Left forelimb (tissue), 1 donor: ENCODE measurements at places on chromosomes 12 and 14.

GRCh38 chr12:575948-576614, 87.2 kb downstream of the NINJ2 start:
- peak; percentile 91 for DNase-seq

DNA sequence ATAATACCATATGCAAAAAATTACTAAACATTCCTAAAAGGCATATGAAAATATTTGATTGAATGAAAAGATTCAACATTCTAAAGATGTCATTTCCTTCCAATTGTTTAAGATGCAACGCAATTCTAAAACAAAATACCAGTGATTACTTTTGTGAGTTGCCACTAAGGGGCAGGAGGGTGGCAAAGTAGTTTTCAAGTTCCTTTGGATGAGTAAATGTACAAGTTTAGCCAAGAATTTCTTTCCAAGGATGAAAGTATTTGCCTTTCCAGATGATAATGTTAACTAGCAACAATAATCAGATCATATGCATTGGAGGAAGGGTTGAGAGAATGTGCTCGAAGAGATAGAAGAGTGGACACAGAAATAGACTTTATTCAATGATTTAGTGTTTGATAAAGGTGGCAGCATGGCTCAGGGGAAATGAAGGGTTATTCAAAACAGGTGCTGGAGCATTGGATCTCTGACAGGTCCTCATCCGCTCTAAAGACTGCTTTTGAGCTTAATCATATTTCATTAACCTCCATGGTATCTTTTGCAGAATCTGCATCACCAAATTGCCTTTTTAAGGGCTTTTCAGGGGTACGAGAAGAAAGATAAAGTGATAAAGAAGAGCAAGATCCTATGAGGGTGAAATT, 678.5 kb upstream of the TBX3 start:
- DNase-seq: no peak

GRCh38 chr12:73185403-73185802, 913.2 kb downstream of the TRHDE start:
- no peak for DNase-seq

DNA sequence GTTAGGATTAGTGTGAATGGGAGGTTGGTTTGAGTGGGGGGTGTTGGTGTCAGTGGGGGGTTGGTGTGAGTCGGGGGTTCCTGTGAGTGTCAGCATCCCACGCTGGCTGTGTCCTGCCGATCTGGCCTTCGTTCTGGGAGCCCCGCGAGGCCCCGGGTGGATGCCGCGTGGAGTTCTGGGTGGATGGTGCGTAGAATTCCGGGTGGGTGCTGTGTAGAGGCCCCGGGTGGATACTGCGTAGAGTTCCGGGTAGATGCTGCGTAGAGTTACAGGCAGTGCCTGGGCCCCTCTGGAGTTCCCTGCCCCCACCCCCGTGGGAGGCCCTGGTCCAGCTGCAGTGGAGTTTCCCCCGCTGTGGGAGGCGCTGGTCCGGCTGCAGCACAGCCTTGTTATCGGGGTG, 8.7 kb downstream of the NOC4L start:
- DNase-seq: no peak

DNA sequence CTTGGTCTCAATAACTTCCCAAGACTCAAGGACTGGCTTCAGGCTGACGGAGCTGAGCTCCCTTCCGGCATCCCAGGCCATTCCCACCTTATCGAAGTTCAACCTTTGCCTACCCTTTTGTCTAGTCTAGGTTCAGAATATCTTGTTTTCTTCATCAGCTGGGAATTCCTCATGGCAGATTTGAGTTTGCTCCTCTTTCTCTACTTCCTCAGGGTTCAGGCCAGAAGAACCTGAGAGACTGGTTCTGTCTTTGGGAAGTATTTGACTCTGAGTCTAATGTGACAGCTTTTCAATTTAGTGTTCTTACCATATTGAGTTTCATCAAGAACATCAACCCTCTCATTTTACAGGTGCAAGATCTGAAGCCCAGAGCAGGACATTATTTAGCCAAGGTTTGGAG, 2.1 kb downstream of the BIN2 start:
- no peak for DNase-seq

DNA sequence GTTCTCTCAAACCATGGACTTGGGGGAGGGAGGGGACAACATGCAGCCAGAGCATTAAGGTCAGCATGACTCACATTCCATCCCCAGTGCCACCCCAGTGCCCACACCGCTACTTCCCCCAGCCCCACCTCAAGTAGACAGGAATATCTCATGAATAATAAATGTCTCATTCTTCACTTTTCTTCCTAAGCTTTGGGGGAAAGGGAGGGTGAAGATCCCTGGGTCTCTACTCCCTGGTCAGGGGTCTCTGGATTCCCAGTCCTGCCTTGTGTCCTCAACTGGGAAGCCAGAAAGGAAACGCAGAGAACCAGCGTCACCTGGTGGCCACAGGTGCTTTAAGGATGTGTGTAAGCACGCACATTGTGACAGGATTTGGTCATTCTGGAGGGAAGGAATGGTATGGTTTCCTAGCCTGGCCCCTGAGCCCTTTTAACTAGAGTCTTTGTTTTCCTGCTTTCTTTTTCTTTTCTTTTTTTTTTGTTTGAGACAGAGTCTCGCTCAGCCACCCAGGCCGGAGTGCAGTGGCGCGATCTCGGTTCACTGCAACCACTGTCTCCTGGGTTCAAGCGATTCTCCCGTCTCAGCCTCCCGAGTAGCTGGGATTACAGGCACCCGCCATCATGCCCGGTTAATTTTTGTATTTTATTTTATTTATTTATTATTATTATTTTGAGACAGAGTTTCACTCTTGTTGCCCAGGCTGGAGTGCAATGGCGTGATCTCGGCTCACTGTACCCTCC, 3.4 kb downstream of the GPR84 start:
- DNase-seq: no peak

DNA sequence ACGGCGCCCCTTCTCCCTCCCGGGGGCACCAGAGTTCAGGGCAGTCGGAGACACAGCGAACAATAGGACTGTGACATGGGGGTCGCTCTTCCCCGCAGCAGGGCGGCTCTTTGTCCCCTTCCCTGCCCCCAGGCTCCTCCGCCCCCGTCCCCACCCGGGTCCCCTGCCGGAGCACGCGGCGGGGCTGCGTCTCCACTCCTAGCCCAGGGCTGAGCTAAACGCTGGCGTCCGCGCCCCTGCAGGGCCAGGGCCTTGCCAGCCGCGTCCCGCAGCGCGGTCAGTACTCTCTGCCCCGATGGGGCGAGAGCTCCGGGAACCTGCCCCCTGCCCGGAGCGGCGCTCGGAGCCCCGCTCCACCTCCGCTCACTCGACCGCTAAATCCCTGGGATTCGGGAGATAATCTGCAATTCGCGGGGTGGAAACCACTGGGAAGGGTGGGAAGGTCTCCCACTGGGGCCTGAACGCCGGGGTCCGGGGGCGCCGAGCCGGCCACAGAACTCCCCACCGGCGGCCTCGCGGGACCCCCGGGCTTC, 825 bp upstream of the CCDC85C start:
- DNase-seq: no peak

GRCh38 chr12:30251546-30251945, 444.1 kb downstream of the IPO8 start:
- no peak for DNase-seq

- no peak for DNase-seq
Observed at GRCh38 chr12:133057446-133057845, 20.1 kb downstream of the ZNF84 start.

GRCh38 chr12:47281667-47282171, 202.0 kb upstream of the AMIGO2 start:
- no peak for DNase-seq

DNA sequence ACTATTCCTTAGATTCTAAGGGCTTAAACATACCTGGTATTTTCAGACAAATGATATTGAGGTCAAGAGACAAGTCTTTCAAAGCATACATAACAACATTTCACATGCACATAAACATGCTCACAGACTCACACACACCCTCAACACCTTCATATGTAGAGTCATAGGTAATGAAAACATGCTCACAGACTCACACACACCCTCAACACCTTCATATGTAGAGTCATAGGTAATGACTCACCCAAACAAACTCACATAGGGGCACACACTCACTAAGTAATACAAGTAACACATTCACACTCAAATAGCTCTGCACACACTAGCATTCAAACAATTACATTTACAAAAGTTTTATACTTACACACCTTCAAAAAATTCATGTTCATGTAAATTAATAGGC, 975.5 kb downstream of the TMEM121 start:
- DNase-seq: no peak

- no peak for DNase-seq
Observed at GRCh38 chr14:61183196-61183885, 97.8 kb downstream of the TMEM30B start.

GRCh38 chr14:86050757-86051156, 520.8 kb downstream of the FLRT2 start:
- DNase-seq: no peak

GRCh38 chr12:65155784-65156183, 13.6 kb upstream of the LEMD3 start:
- DNase-seq: no peak

DNA sequence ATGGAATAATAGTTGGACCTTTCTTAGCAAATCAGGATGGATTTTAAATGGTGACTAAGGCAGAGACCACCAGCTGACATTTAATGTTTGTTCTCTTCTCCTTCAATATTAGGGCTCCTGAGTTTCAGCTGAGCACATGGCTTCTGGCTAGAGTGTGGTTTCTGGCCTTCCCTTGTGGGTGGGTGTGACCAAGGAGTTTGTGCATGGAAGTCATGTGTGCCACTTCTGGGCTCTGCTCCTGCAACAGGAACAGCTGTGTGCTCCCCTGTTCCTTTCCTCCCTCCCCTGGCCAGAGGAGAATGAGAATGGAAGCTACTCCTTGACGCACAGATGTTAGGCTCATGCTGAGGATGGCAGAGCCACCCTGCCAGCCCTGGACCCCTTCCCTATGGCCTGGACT, 44.2 kb downstream of the CCDC175 start:
- no peak for DNase-seq

DNA sequence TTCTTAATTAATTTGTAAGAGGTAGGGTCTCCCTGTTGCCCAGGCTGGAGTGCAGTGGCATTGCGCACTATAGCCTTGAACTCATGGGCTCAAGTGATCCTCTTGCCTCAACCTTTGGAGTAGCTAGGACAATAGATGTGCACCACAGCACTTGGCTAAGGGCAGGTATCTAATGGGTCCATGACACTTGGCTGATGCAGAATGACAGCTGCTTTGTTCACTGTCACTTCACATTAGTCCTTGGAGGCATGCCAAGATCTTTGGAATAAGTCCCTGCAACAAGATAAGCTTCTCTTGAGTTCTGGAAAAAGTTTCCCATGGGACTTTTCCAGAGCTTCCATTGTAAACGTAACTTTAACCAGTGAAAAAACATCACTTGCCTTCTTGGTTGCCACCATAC, 23.4 kb downstream of the COQ6 start:
- no peak for DNase-seq

GRCh38 chr12:89067421-89068187, 284.7 kb downstream of the DUSP6 start:
- no peak for DNase-seq

DNA sequence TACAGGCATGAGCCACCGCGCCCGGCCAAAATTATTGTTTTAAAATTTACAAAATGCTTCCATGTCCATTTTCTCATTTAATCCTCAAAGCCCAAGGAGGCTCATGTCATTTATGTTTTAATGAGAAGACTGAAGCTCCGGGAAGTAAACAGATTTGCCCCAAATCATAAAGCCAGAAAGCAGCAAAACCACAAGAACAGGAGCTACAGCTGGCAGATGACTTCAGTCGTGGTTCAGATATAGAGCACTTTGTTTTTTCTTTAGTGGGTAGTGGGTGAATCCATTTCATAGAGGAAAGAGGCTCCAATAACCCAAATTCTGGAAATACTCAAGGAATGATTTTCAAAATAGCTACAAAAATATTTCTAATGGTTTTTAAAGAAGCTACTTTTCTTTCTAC, 45.4 kb upstream of the VPS33A start:
- DNase-seq: no peak

DNA sequence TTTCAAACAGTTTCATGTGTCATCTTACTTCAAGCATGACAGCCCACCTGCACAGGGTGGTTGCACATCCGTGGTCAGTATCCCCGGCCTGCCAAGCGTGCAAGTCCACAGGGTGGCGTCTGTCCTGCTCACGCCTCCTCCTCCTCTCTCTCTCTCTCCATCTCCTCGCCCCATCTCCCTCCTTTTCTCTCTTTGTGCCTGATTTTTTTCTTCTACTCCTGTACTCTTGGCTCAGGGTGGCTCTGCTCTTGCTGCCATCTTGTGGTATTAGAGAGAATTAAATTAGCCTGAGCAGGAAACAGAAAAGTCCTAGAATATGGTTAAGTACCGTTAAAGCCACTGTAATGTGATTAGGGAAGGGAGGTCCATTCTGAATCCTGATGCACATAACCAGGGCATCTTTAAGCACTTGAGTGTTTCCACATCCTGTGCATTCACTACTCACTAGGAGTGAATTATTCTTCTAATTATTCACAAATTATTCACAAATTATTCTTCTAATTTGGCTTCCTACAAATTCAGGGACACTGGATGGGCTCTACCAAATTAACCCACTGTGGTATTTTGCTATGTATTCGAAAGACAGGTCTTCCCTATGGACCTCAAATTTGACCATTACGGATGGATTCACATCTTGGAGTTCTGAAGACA, 25.5 kb upstream of the DTX1 start:
- no peak for DNase-seq

- DNase-seq: no peak
Observed at GRCh38 chr12:105257321-105257728, 21.4 kb upstream of the APPL2 start.

DNA sequence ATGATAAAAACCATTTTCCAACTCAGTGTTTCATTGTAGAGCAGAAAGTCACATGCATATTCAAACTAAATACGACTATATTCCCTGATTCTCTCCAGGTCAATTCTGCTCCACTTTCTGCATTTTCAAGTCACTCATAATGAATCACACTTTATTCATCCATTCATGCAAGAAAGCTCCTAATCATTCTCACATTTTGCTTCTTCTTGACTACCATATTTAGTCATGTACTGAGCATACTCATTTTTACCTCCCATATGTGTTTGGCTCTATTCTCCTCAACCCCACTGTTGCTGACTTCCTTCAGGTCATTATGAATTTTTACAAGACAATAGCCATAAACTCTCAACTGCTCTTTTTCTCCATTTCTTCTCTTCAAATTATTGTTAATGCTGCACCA, 43.4 kb upstream of the PIK3C2G start:
- DNase-seq: no peak

- DNase-seq: no peak
Observed at GRCh38 chr12:49887536-49888401, 15.9 kb downstream of the FAIM2 start.

GRCh38 chr14:68653804-68654203, 139.1 kb downstream of the ZFP36L1 start:
- DNase-seq: no peak

GRCh38 chr12:25386831-25387731, 136.4 kb upstream of the KRAS start:
- DNase-seq: peak; percentile 89
